Ureter (tissue), 1 donor: ENCODE measurements at places on chromosomes 4 and X.

- DNase-seq: no peak
Measured at GRCh38 chr4:159069922-159070321, 33.0 kb upstream of the RAPGEF2 start.

- DNase-seq: no peak
Measured at GRCh38 chrX:34880656-34881055, 61.9 kb upstream of the FAM47B start.

DNA sequence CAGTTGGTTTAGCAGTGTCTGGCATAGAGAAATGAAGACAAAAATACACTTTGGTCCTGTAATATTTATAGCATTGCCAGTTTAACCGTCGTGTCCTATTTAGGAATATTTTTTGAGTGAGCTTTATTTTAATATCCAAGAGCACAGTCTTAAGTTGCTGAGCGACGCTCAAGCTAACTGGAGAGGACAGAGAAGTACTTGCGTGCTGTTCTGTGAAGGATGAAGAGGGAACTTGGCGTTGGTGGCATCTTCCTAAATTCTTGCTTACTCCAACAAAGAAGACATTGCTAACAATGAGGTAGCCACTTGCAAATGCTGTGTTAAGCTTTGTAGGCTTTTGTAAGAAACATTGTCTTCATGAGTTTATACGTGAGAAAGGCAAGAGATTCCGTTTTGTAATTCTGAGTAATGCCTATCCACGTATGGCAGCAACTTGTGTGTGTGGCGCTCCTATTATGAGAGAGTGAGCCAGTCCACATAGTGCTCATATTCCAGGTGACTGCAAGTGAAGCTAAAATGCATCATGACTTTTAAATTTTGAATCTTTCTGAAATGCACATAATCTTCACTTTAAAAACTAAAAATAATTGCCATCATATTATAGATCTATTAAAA is 50.6 kb downstream of the SYNPO2 start:
- no peak for DNase-seq

DNA sequence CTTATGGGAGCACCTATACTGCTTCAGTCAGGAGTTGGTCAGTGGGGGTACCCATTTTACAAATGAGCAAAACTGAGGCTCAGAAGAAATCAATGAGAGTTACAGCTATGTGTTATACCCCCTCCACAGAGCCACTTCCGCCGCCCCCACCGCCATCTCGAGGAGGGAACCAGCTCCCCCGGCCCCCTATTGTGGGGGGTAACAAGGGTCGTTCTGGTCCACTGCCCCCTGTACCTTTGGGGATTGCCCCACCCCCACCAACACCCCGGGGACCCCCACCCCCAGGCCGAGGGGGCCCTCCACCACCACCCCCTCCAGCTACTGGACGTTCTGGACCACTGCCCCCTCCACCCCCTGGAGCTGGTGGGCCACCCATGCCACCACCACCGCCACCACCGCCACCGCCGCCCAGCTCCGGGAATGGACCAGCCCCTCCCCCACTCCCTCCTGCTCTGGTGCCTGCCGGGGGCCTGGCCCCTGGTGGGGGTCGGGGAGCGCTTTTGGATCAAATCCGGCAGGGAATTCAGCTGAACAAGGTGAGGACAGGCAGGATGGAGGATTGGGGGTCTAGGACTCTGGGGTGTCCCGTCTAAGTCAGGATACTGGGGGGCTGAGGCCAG is 5.0 kb downstream of the WAS start:
- no peak for DNase-seq

DNA sequence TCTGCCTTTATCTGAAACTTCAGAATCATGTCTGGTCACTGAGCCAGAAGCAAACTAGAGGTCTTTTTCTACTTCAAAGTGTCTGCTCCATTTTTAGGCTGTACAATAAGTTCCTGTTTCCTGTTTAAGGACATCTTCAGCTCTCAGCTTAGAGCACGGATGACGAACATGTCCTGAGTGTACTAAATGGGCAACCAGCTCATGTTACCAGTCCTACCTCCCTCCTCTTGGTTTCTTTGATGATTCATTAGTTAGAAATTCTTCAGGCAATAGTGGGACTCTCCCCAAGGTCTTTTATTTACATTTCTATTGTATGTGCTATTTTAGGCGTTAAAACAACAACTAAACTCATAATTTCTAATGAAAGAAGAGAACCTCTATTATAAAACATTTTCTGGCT is 58.0 kb downstream of the ENPEP start:
- DNase-seq: no peak

GRCh38 chr4:27173280-27173679 is 312.6 kb downstream of the STIM2 start:
- no peak for DNase-seq

DNA sequence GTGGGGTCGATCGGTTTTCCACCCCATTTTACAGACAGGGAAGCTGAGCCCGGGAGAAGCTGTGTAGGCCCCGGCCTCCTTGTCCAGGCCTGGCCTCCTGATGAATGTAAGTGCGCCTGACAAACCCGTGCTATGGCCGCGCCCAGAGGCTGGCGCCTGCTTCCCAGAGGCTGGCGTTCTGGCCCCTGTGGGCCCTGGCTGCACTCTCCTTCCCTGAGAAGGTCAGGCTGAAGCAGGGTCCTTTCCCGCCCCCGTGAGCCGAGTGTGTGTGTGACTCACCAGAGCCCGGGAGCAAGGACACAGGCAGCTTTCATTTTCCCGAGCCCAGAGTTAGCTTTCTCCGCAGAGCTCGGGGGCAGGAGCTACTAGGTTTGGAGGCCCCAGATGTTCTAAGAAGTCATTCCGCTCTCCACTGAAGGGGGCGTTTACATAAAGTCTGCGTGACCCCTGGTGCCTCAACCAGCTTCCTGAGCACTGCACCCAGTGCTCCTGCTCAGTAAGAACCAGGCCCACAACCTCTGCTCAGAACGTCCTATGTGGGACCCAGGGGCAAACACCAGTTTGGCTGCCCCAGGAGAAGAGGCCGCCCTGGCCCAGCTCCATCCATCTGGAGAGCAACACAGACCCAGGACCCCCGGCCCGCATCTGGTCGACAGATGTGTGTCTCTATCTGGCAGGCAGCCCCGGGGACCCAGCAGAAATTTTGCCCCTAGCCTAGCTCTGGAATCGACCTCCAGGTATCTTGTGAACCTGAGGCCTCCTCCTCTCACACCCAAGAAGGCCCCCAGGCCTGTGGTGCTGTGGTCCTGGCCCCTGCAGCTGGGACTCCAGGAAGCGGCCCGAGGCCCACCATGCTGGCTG is 13.6 kb downstream of the UVSSA start:
- no peak for DNase-seq

DNA sequence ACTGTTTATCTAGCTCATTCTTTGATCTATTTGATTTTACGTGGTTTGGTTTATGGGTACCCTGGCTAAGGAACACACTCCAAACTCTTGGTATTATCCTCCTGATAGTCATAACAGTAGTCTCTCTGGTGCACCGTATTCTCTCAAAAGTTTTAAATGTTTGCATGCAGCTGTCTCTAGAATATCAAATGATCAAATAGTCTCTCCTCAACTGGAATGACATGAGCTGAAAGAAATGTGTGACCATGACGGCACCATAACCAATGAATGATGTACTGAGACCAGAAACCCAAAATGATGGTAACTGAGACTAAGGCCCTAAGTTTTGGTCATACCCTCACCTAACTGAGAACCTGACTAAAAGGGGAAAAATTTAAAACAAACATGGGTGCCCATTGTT is 319.4 kb downstream of the SLC7A11 start:
- no peak for DNase-seq
